ENCODE measurements at places on chromosomes 7 and 10. TPM values are rescaled to one million over a fixed set of nuclear protein-coding genes. Genes with fewer than 3 reads are reported as not detected.

DNA sequence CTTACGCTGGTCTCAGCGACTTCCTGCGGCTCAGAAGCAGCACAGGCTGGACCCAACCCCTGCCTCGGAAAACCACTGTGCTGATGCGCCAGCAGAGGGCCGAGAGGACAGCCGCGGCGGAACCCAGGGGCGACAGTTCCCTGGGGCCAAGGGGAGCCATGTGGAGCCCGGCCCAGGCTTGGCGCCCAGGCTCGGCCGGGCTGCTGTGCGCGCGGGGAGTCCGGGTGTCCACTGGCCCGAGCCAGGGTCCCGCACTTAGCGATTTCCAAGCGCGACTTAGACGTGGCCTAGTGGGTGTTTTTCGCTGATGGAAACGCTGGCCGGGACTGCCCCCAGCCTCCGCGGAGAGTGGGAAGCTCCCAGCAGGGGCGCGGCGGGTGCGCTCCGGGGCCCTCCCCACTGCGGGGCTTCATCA, 18.6 kb upstream of the ZNF32 start:
- H3K27me3 ChIP-seq, result peaks cover 22% of the 10 kb centered on the region
- H3K36me3 ChIP-seq, result no peaks in the 10 kb centered on the region
- no peak overlapping the region for H3K4me3 ChIP-seq
- DNase-seq, result no peak
- no peak overlapping the region for H3K27ac ChIP-seq

DNA sequence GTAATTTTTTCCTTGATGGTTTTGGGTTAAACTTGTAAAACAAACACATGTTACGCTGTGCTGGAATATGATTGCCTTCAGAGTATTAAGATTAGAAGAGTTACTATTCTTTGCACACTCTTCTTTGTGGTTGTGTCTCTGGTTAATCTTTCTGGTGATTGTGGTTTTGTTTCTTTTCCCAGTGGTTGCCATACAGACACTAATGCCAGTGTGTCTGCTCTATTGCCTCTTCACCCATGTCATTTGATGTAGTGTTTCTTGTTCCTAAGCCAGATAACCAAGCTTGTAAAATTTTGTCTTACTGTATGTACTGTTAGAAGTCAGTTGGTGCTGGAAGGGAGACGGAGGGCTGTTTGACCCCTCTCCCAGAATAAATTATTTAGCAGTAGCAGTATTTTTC, 124.8 kb downstream of the PHTF2 start:
- H3K27ac ChIP-seq, result no peak overlapping the region
- DNase-seq, result no peak

TYW1B gene
- 1.8 TPM for total RNA-seq

DNA sequence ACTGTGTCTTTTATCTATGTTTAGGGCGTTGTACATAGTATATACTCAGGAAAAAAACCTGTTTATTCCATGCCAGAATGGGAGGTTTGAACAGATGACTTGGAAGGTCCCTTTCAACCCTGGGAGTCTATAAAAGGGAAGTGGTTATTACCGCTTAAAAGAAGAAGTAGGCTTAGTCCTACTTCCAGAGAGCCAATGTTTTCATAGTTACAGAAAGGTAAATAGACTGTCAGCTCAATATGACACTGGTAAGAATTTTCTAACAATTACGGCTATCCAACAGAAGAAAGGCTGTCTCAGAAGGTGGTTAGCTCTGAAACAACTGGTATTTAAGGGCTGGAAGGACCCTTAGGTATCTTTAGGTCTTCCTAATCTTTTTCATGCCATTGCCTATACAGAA, 1.1 kb upstream of the TFAM start:
- H3K4me3 ChIP-seq, result peak overlapping the region; percentile 92
- no peak overlapping the region for H3K27ac ChIP-seq
- no peak for DNase-seq
- H3K4me1 ChIP-seq, result peaks cover 33% of the 10 kb centered on the region
- H3K36me3 ChIP-seq, result peaks cover 28% of the 10 kb centered on the region
- H3K27me3 ChIP-seq, result no peaks in the 10 kb centered on the region

PLEKHS1 gene
- not detected for total RNA-seq

GRCh38 chr7:116211913-116212596, 1.7 kb downstream of the TES start:
- peaks cover 23% of the 10 kb centered on the region for H3K36me3 ChIP-seq
- no peak for DNase-seq
- peak overlapping the region; percentile 97 for H3K4me3 ChIP-seq
- peaks cover 53% of the 10 kb centered on the region for H3K4me1 ChIP-seq
- peak overlapping the region; percentile 97 for H3K27ac ChIP-seq

MMRN2 gene
- total RNA-seq, result not detected

- H3K4me3 ChIP-seq, result no peak overlapping the region
- peaks cover 6% of the 10 kb centered on the region for H3K27me3 ChIP-seq
- DNase-seq, result no peak
- no peak overlapping the region for H3K27ac ChIP-seq
- no peaks in the 10 kb centered on the region for H3K4me1 ChIP-seq
Observed at GRCh38 chr10:14353291-14353913, 22.7 kb upstream of the FRMD4A start.

DNA sequence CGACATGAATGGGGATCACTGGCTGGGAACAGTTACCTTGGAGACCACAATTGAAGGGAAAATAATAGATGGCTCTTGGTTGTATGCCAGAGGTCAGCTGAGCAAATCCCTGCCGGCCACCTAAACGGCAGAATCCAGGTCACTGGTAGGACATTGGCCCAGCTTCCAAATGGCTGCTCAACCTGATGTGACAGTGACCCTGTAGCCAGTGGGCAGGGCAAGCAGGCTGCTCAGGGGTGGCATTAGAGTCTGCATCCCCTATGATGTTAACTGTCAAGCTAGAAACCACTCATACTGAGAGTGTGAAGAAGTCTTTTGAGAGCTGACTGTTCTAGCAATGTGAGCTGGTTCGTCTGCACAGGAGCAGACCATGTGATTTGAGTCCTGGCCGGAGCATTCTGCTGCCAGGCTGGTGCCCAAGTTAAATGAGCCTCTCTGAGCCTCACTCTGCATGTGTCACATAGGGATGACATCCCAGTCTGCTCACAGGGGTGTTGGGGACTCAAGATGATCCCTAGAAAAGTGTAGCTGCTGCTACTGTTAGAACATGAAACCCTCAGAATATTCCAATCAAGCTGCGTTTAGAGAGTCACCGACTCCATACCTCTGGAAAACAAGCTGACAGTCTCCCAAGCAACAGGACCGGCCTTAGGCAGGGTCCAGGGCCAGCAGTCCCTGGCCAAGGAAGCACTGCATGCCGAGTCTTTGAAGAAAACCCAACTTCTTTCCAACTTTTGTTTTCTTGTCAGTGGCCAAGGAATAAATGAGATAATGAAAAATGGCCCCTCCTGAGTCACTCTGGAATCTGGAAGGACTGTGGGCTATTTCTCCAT, 69.7 kb downstream of the VWA2 start:
- H3K4me1 ChIP-seq, result peaks cover 11% of the 10 kb centered on the region
- H3K27ac ChIP-seq, result no peak overlapping the region
- no peak for DNase-seq
- H3K27me3 ChIP-seq, result no peaks in the 10 kb centered on the region
- no peaks in the 10 kb centered on the region for H3K36me3 ChIP-seq

- no peak overlapping the region for H3K27ac ChIP-seq
- DNase-seq, result no peak
- H3K27me3 ChIP-seq, result no peaks in the 10 kb centered on the region
Observed at GRCh38 chr7:16724344-16724743, 29.2 kb upstream of the TSPAN13 start.

FAM237B gene
- not detected for total RNA-seq

LEP gene
- not detected for total RNA-seq

SEMA3A gene
- 1.7 TPM for total RNA-seq

GRCh38 chr10:124642088-124642710, 102.0 kb downstream of the FAM53B start:
- peak overlapping the region; percentile 85 for H3K27ac ChIP-seq
- DNase-seq, result no peak
- H3K4me1 ChIP-seq, result peaks cover 65% of the 10 kb centered on the region

GRCh38 chr7:134532954-134533218, 5.5 kb downstream of the AKR1B10 start:
- no peaks in the 10 kb centered on the region for H3K36me3 ChIP-seq
- H3K27me3 ChIP-seq, result peaks cover 4% of the 10 kb centered on the region
- DNase-seq, result no peak
- no peak overlapping the region for H3K27ac ChIP-seq
- H3K4me1 ChIP-seq, result no peaks in the 10 kb centered on the region
- no peak overlapping the region for H3K4me3 ChIP-seq

DNA sequence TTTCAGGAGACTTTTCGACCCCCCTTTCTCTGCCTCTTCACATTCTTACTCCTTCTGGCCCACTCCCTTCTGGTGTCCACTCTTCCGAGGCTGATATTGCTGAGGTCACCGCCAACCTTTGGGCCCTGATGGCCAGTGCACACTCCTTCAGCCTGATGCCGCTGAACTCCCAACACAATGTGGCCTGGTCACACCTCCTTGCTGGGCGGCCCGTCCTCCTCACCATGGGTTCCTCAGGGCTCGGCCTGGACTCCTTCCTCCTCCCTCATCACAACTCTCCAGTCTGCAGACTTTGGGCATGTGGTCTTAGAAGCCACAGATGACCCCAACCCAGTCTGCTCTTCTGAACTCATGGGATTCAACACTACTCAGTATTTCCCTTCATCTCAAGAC, 583.0 kb upstream of the MGMT start:
- H3K4me1 ChIP-seq, result no peaks in the 10 kb centered on the region
- no peak for DNase-seq

DNA sequence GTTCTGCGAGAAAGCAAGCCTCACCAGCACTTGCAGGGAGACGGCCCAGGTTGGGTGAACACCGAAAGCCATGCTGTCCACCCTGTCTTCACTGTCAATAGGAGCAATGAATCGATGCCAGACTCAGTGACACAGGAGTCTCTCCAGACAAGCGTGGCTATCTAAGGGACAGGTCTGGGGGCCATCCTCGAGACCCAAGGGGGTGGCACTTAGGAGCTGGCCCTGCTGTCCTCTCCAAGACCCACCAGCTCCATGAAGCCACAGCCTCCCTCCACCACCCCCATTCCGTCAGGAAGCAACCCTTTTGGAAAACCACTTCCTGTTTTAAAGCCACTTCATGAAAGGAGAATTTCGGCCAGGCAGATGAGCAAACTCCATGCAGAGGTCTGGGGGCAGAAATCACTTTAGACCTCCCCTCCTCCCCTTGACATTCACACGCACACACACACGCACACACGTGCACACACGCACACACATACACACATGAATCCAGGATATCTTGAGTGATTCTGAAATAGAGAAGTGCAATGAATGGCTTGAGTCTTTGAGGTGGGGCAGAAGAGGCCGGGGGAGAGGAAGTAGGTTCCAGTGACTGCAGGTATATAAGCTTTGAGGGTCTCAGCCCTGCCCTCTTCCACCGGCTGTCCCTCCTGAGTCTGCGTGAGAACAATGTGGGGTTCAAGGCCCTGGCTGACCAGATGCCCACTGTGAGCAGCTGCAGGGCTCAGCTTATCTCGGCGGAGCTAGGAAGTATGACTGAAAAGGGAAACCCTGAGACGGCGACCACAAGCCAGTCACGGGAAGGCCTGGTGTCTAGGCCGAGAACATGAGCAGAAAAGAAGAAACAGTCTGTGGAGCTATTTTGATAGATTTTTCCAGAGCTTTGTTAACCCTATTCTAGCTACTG, 25.0 kb downstream of the RGS10 start:
- H3K4me3 ChIP-seq, result peak overlapping the region; percentile 53
- peak overlapping the region; percentile 91 for H3K27ac ChIP-seq
- DNase-seq, result peak; percentile 86
- no peaks in the 10 kb centered on the region for H3K27me3 ChIP-seq

FGF8 gene
- total RNA-seq, result not detected

DNA sequence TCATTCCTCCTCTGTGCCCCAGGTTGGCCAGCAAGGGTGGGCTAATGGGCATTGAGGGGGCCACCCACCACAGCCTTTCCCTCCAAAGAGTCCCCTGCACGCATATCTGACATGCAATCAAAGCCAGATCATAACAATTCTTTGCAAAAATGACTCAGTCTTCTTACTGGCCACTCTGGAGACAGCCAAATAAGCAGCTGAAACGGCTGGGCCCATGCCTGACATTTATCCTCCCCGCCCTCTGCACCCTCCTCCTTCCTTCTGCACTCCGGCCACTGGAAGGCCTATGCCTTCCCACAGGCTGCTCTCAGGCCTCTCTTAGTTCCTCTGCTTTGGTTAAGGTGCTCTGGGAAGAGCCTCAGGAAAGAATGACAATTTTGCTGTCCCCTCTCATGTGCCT, 29.2 kb upstream of the NPFFR1 start:
- no peak for DNase-seq
- H3K27ac ChIP-seq, result no peak overlapping the region
- H3K4me3 ChIP-seq, result no peak overlapping the region
- no peaks in the 10 kb centered on the region for H3K4me1 ChIP-seq
- no peaks in the 10 kb centered on the region for H3K27me3 ChIP-seq

DNA sequence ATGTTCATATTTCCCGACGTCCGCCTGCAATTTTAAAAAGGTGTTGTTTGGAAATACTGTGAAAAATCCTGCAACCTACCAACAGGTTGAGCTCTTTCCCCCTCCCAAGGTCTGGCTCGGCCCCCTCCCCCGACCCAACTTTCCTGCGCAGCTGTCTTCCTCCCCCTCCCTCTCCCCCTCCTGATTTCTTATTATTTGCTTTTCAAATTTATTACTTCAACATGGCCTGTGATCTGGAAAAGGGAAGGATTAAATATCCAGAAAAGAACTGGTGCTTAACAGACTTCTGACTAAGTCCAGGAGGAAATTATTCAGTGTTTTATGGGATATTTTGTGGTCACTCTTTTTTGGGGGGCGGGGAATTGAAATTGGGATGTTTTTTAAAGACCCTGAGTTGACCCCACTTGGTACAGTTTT, 2.4 kb downstream of the ARID5B start:
- peak overlapping the region; percentile 86 for H3K4me3 ChIP-seq
- H3K36me3 ChIP-seq, result peaks cover 32% of the 10 kb centered on the region
- DNase-seq, result no peak
- H3K27ac ChIP-seq, result peak overlapping the region; percentile 97
- H3K27me3 ChIP-seq, result no peaks in the 10 kb centered on the region

- peaks cover 6% of the 10 kb centered on the region for H3K4me1 ChIP-seq
- H3K36me3 ChIP-seq, result no peaks in the 10 kb centered on the region
- DNase-seq, result no peak
- peaks cover 9% of the 10 kb centered on the region for H3K27me3 ChIP-seq
- H3K27ac ChIP-seq, result no peak overlapping the region
Observed at GRCh38 chr10:3180355-3181025, 7.9 kb upstream of the PITRM1 start.

FAM180A gene
- total RNA-seq, result not detected

DNA sequence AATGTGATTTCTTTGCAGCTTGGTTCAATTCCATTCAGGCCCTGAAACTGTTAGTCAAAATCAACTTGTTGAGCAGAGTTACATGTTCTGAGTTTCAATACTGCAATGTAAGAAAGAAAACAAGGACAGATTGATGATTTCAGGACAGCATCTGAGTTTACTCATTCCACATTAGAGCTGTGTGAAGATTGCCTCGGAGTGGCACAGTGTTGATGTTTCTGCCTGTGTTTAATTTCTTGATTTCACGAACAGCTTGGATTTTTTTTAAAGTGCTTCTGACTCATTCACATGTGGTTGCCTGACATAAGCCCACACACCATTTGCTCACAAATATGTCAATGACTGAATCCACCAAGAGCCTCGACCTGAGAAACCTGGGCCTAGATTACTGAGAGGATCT, 101.2 kb upstream of the PARD3 start:
- H3K36me3 ChIP-seq, result no peaks in the 10 kb centered on the region
- H3K4me1 ChIP-seq, result no peaks in the 10 kb centered on the region
- no peaks in the 10 kb centered on the region for H3K27me3 ChIP-seq
- peak; percentile 4 for DNase-seq
